GM23338 (cell line): ENCODE measurements at places on chromosomes 12 and 14. TPM values are rescaled to one million over a fixed set of nuclear protein-coding genes. Genes with fewer than 3 reads are reported as not detected.

The C12orf54 gene
- total RNA-seq = not detected in 2 replicates

The VASH1 gene
- total RNA-seq = 2.8 and 3.7 TPM in 2 replicates

The CLEC7A gene
- total RNA-seq = not detected in 2 replicates

The TTC6 gene
- total RNA-seq = not detected in 2 replicates

The KRT81 gene
- not detected in 2 replicates for total RNA-seq

The DAO gene
- total RNA-seq = not detected in 2 replicates

The CPNE6 gene
- not detected in 2 replicates for total RNA-seq

The NOVA1 gene
- 8.1 and 10.9 TPM in 2 replicates for total RNA-seq

The GPD1 gene
- 0.23 and 0.45 TPM in 2 replicates for total RNA-seq

GRCh38 chr14:79967453-79967852 lies 243.9 kb downstream of the DIO2 start:
- no peaks in the 10 kb centered on the region for H3K36me3 ChIP-seq
- no peak overlapping the region for H3K4me3 ChIP-seq
- H3K27ac ChIP-seq = no peak overlapping the region
- no peak for DNase-seq

GRCh38 chr14:89455412-89455811 lies 38.4 kb upstream of the FOXN3 start:
- H3K4me3 ChIP-seq = no peak overlapping the region
- H3K4me1 ChIP-seq = peaks cover 41% of the 10 kb centered on the region
- no peak for DNase-seq
- H3K27ac ChIP-seq = peak overlapping the region; percentile 5; the same call in 1 of the 2 replicates

GRCh38 chr14:104700747-104701217 lies 11.4 kb downstream of the INF2 start:
- no peak overlapping the region for H3K27ac ChIP-seq
- DNase-seq = peak; percentile 56
- peaks cover 8% of the 10 kb centered on the region; the same call in 1 of the 2 replicates for H3K4me1 ChIP-seq
- no peak overlapping the region for H3K4me3 ChIP-seq
- peaks cover 12% of the 10 kb centered on the region; the same call in 1 of the 2 replicates for H3K36me3 ChIP-seq

- H3K4me1 ChIP-seq = no peaks in the 10 kb centered on the region
- DNase-seq = no peak
- H3K4me3 ChIP-seq = no peak overlapping the region
Measured at GRCh38 chr12:34604227-34604626, 581.9 kb downstream of the ALG10 start.

- H3K27me3 ChIP-seq = no peaks in the 10 kb centered on the region
- H3K4me3 ChIP-seq = no peak overlapping the region
- no peak overlapping the region for H3K27ac ChIP-seq
- peaks cover 54% of the 10 kb centered on the region for H3K4me1 ChIP-seq
Measured at GRCh38 chr14:63436286-63437098, 106.7 kb downstream of the PPP2R5E start.

GRCh38 chr14:49857427-49858003 lies 4.9 kb upstream of the NEMF start:
- H3K36me3 ChIP-seq = no peaks in the 10 kb centered on the region
- H3K4me1 ChIP-seq = no peaks in the 10 kb centered on the region
- H3K27me3 ChIP-seq = no peaks in the 10 kb centered on the region
- no peak overlapping the region for H3K27ac ChIP-seq

GRCh38 chr12:27083861-27084394 lies 1.6 kb upstream of the C12orf71 start:
- no peak overlapping the region for H3K27ac ChIP-seq
- no peaks in the 10 kb centered on the region for H3K4me1 ChIP-seq
- no peaks in the 10 kb centered on the region for H3K27me3 ChIP-seq

- H3K4me3 ChIP-seq = no peak overlapping the region
- H3K36me3 ChIP-seq = no peaks in the 10 kb centered on the region
- DNase-seq = no peak
- H3K27me3 ChIP-seq = no peaks in the 10 kb centered on the region
- H3K4me1 ChIP-seq = no peaks in the 10 kb centered on the region
Measured at GRCh38 chr14:50676814-50677516, 8.9 kb upstream of the SAV1 start.

- H3K27me3 ChIP-seq = no peaks in the 10 kb centered on the region
- no peak overlapping the region for H3K27ac ChIP-seq
- no peaks in the 10 kb centered on the region for H3K36me3 ChIP-seq
- H3K4me1 ChIP-seq = no peaks in the 10 kb centered on the region
Measured at GRCh38 chr14:106605548-106606448, 1079.4 kb downstream of the TMEM121 start.

DNA sequence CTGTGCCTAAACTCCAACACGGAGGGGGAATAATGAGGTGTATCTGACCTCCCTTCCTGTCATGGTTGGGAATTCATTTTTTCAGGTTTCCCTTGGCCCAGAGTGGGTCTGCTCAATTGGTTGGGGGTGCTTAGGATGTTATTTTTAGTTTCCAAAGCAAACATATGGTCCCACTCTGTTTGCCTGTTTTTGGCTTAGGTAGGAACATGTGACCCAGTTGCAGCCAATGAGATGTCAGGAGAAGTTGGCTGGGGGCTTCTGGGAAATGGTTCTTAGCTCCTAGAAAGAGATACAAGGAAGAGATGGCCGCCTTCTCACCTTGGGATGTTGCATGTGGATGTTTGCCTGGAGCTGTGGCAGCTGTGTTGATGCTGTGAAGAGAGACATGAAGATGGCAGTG lies 147.9 kb upstream of the RFLNA start:
- no peaks in the 10 kb centered on the region for H3K27me3 ChIP-seq
- peak overlapping the region; percentile 75 for H3K27ac ChIP-seq
- no peak for DNase-seq
- no peak overlapping the region for H3K4me3 ChIP-seq

GRCh38 chr12:87383680-87384079 lies 645.5 kb downstream of the C12orf50 start:
- no peak overlapping the region for H3K4me3 ChIP-seq
- no peaks in the 10 kb centered on the region for H3K36me3 ChIP-seq
- no peak overlapping the region for H3K27ac ChIP-seq
- DNase-seq = no peak

GRCh38 chr12:77615332-77615731 lies 215.4 kb upstream of the NAV3 start:
- peak; percentile 78 for DNase-seq
- no peaks in the 10 kb centered on the region for H3K36me3 ChIP-seq
- H3K4me3 ChIP-seq = no peak overlapping the region
- peaks cover 13% of the 10 kb centered on the region for H3K4me1 ChIP-seq
- no peaks in the 10 kb centered on the region for H3K27me3 ChIP-seq
- H3K27ac ChIP-seq = no peak overlapping the region

DNA sequence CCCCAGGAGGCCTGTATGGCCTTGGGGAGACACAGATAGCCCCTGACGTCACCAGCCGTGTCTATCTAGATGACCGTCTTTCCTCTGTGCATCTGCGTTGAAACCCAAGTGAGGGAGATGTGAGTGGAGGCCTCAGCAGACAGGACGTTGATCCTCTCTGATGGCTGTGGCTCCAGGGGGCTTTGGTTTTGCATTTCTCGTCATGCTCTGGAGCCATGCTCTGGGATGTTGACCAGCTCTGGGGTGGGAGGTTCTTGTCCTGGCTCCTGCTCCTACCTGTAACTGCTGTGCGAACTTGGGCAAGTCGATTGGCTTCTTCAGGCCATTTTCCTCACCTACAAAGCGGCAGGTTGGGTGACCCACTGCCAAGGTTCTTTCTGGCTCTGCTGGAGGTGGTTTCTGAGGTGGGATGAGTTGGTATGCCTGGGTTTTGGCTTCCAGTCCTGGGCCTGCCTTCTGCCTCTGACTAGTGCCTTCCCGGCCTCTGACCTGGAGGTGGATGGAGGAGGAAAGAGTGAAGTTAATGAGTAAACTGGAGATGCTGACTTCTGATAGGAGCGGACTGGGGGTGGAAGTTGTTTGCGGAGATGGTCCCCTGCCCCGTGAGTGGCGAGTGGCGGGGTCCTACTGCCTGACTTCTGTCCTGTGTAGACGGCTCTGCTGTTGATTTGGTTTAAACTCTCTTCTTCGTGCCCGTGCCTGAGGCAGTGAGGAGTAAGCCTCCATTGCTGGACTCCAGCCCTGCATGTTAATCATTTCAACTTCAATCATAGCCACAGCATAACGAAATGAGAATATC lies 8.4 kb downstream of the TSPAN9 start:
- H3K27ac ChIP-seq = peak overlapping the region; percentile 45; the same call in 1 of the 2 replicates
- H3K4me3 ChIP-seq = no peak overlapping the region

DNA sequence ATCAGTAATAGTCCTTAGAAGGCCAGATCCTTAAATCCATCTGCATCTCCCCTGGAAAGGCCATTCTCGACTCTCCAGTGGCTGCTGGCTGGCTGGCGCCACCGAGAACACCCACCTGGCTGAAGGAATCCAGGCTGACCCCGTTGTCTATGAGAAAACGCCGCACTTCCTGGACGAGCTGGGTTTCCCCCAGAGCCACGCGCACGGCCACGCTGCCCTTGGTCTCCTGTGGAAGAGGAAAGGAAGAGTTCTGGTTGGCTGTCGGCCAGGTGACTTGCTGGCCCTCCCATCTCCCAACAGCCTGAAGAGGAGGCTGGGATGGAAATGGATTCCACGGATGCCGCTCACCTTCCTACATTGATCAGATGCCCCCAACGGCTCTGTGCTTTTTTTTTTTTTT lies 23.9 kb downstream of the RBM19 start:
- no peak for DNase-seq
- H3K4me1 ChIP-seq = no peaks in the 10 kb centered on the region
- no peaks in the 10 kb centered on the region for H3K27me3 ChIP-seq
- no peak overlapping the region for H3K4me3 ChIP-seq
- no peak overlapping the region for H3K27ac ChIP-seq

DNA sequence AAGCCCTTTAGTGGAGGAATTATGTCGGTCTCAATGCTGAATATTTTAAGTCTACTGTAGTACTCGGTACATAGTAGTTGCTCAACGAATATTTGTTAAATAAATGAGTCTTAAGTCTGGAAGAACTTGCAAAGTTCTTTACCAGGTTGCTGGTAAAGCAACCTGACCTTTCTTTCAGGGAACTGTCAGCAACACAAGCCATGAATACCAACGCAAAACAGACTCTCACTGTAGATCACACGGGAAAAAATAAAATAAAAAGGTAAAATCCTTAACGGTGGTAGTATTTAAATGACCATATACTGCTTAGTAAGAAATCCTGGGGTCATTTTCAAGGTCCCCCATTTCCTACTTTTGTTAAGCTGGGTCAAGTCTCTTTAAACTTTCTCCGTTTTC lies 447 bp upstream of the NUBPL start:
- no peaks in the 10 kb centered on the region for H3K36me3 ChIP-seq
- peaks cover 5% of the 10 kb centered on the region for H3K4me1 ChIP-seq
- no peaks in the 10 kb centered on the region for H3K27me3 ChIP-seq
- H3K27ac ChIP-seq = no peak overlapping the region

GRCh38 chr12:51131745-51132521 lies 41.0 kb downstream of the TFCP2 start:
- DNase-seq = no peak
- H3K36me3 ChIP-seq = no peaks in the 10 kb centered on the region; the same call in 1 of the 2 replicates
- H3K4me1 ChIP-seq = no peaks in the 10 kb centered on the region
- H3K27ac ChIP-seq = no peak overlapping the region

DNA sequence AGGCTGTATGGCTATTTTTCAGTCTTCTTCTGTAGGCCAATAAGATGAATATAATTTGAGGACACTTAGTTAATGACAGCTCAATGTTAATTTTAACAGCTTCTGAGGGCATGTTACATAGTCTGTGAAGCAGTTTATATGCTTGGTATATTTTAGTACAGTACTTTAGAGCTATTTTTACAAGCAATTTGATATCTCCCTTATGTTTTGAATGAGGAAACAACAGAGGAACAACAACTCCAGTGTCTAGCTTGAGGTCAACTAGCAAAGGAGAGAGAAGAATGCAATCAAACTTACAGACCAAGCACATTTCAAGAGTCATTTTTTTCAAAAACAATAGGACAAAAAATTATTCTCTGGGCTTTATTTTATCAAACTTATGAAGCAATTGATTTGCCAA lies 469.1 kb upstream of the DCN start:
- H3K27ac ChIP-seq = no peak overlapping the region
- no peaks in the 10 kb centered on the region for H3K36me3 ChIP-seq
- no peak overlapping the region for H3K4me3 ChIP-seq

- H3K4me3 ChIP-seq = no peak overlapping the region
- no peaks in the 10 kb centered on the region for H3K36me3 ChIP-seq
- no peak for DNase-seq
- no peaks in the 10 kb centered on the region for H3K27me3 ChIP-seq
- peaks cover 62% of the 10 kb centered on the region for H3K4me1 ChIP-seq
- no peak overlapping the region for H3K27ac ChIP-seq
Measured at GRCh38 chr12:86331457-86331856, 75.3 kb upstream of the MGAT4C start.

- no peaks in the 10 kb centered on the region for H3K27me3 ChIP-seq
- no peak for DNase-seq
- H3K27ac ChIP-seq = no peak overlapping the region
- no peak overlapping the region for H3K4me3 ChIP-seq
- no peaks in the 10 kb centered on the region for H3K36me3 ChIP-seq
Measured at GRCh38 chr12:117526757-117527478, 165.5 kb upstream of the NOS1 start.

DNA sequence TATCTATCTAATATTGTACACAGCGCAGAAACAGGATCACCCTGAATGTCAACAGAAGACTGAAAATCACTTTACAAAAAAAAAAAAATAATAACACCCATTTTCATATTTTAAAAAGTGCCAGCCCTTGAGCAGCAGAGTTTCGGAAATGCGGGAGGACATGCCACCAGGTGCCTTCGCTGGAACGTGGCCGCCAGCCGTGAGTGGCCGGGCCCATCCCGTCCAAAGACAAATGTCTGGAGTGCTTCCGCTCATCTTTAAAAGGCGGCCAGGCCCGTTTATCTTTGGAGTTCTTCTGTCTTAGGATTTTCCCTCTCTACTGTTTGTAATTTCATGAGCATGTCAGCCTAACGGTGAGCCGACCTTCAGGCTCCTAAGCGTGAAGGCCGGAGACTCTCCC lies 43.5 kb downstream of the LRTM2 start:
- H3K4me1 ChIP-seq = no peaks in the 10 kb centered on the region
- H3K27ac ChIP-seq = no peak overlapping the region
- no peak for DNase-seq
- H3K27me3 ChIP-seq = no peaks in the 10 kb centered on the region

DNA sequence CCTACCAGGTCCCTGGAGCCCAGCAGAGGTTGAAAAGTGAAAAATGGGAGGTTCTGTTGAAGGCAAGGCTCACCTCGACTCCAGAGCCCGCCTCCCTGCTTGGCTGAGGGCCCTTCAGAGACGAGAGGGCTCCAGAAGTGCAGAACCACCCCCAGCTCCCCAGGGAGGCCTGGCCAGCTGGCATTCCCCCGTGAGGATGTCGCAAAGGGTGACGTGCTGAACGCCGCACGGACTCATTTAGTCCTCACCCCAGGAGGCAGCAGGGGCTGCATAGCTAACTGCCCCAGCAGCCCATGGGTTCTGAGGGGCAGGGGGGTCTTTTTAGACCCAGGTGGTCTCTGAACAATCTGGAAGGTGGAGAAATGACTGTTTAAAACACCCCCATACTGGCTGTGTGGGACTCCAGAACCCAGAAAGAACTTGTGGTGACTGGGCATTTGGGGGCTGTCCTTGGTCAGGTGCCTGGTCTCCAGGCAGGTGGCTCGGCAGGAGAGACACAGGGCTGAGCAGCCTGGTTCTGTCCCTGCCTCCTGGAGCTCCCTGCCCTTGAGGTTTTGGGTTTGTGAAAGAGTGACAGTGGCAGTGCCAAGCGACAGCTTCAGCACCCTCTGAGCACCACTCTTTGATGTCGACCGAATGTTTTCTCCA lies 32.0 kb downstream of the ANAPC7 start:
- no peak for DNase-seq
- no peaks in the 10 kb centered on the region for H3K27me3 ChIP-seq
- H3K4me1 ChIP-seq = no peaks in the 10 kb centered on the region
